ENCODE measurements at places on chromosomes 2 and 18.

DNA sequence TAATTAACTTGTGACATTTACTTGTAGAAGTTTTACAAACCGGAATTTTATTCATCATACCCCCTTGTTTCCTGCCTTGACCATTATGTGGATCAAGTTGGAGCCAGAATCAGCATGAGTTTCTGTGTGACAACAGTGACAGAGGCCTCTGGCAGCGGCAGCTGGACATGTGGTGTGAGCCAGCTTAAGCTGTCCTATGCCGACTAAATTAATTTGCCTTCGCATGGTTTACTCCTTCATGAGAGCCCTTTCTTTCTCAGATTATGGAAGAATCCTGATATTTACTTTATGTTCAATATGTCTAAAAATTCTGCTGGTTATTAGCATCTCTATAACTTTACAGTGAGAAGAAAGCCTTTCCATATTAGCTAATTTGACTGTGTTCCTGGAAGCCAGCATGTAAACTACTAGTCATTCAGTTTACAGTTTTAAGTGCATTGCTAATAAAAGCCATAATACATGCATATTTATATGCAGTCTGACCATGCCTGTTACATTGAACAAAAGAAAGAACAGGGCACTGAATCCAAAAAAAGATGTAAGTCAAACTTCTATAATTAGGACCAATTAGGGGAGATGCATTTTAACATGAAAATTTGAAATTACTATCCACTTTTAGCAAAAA lies 495.8 kb upstream of the ACVR2A start:
- peak; percentile 52 for DNase-seq

- peak; percentile 28 for DNase-seq
Observed at GRCh38 chr18:46393230-46393629, 263.8 kb downstream of the LOXHD1 start.

DNA sequence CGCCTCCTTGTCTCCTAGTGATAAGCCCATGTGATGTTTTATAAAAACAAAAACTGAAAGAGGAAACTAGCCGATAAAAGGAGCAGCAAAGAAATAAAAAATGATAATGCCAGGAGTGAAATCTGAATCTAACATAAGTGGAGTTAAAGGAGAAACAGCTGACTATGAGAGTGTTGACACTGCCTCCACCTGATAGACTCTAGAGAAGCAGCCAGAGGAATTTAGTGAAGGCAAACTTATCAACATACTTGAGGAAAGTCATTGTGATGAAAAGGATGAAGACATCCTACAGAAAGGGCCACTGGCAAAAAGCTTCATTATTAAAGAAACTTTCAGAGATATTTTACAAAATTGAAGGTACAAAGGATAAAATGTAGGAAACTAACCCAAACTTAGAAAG lies 1.9 kb downstream of the M1AP start:
- no peak for DNase-seq

DNA sequence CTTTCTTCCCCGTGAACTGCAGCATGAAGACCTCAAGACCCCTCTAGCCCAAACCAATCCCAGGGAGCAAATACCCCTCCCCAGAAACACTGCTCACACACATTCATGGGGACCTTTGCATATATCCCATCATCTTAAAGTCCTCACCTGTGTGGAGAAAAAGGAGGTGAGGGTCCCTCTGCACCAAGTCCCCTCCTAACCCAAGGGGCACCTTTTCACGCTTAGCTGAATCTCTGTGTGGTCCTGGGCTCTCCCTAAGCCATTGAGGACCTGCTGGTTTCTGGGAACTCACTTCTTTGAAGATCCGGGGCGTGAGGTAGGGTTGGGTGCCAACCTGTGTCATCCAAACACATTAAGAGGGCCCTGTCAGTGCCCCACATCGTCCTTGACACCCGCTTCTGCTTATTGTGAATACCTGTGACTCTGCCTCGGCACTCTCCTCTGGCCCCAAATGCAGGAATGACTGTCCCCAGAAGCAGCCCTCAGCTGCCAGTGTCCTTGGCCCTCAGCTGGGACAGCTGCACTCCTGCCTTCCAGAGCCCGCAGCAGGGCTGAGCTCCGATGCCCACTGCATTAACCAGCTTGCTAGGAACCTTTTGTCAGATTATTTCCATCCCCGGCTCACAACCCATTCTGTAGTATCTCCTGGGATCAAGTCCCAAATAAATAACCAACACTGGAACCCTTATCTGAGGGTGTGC lies 41.3 kb upstream of the ITM2C start:
- DNase-seq, result no peak

- no peak for DNase-seq
Observed at GRCh38 chr2:95071856-95072255, 46.3 kb downstream of the MAL start.

DNA sequence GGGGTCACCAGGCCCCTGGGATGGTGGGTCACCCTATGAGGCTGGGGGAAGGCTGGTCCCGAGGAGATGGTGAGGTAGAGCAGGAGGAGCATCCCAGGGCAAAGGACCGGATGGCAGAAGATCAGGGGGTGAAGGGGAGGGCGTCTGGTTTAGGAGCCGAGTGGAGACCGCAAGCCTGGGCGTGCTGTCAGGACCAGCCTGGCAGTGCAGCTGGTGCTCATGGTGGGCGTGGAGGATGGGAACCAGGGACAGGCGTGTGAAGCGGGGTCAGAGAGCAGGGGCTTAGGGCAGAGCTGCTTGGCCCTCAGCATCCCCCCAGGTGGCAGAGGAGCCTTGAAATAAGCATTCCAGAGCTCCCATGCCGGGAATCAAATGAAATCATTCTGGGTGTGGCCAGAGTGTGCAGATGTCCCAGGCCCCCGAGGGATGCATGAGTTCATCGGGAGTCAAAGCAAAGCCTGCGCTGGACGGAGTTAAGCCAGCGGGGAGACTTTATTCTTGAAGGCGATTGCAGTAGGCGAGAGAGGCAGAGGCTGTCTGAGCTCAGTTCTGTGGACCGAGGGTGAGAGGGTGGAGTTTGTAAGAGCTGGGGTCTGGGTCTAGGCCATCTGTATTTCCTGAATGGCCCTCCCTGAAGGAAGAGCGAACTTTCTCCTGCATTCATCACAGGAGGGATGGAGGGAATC lies 33.1 kb upstream of the MBP start:
- DNase-seq, result no peak

DNA sequence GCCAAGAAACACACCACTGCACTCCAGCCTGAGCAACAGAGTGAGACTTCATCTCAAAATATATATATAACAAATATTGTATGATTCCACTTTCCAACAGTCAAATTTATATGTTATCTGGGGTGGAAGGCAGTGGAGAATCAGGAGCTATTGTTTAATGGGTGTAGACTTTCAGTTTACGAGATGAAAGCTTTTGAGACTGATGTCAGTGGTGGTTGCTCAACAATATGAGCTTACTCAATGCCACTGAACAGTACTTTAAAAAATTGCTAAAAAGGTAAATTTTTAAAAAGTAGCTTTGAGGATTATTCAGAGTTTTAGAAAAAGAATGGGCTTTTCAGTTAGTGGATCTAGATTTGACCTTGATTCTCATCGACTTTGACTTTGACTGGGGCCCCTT lies 105.9 kb upstream of the ST6GAL2 start:
- DNase-seq, result no peak

DNA sequence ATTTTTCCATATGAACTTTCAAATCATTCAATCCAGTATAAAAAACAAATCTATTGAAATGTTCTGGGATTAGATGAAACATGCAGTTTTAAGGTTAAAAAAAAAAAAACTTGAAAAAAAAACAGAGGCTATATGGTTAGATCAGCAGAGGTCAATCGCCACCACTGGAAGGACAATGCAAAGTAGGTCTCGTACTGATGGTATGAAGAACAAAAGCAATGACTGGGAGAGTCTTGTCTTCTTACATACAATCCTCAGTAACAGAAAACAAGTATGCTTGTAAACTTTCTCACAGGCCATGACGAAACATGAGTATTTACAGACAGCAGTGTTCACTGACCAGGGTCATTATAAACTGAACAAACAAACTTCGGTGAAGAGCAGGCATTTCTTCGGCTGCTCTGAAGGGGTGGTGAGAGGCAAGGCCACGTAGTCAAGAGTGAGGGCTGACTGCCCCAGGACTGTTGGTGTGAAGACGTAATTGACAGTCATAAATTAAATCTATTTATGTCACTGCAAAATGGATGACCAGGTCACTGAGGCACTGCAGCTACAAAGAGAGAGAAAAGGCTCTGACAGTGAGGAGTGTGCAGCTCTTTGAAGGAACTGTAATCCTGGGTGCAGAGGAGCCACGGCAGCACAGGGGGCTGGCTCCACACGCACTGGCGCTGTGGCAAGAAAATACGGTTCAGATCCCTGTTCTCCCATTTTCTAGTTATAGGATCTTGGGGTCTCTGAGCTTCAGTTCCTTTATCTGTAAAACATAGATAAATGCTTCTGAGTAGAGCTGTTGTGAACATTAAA lies 60.0 kb downstream of the NXPH2 start:
- DNase-seq, result no peak

- no peak for DNase-seq
Observed at GRCh38 chr2:214450118-214450894, 39.5 kb downstream of the VWC2L start.

- no peak for DNase-seq
Observed at GRCh38 chr2:100283724-100284501, 38.4 kb downstream of the LONRF2 start.

DNA sequence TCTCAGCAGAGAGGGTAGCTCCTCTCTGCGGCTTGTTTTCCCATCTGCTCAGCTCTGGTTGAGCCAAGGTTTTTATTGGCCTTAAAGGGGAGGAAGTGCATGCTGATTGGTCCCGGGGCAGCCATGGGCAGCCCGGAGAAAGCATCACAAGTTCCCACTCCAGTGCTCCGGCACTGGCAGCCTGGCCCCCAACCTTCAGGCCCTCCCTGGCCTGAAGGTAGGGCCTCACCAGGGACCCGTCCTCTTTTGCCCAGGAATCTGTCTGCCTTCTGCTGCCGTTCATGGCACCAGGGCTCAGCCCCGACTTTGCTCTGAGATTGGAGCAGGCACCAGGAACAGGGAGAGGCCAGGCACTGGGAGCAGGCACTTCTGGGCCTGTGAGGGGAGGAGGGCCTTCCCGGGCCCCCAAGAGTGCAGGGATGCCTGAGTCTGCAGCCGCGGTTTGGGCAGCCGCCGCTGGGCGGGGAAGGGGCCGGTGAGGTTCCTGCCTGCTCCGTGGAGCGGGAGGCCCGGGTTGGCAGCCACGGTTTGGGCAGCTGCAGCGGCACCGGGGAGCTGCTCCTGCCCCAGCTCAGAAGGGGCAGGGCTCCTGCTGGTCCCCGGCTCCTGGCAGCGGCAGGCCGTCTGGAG lies 17.5 kb upstream of the ILKAP start:
- DNase-seq, result no peak

DNA sequence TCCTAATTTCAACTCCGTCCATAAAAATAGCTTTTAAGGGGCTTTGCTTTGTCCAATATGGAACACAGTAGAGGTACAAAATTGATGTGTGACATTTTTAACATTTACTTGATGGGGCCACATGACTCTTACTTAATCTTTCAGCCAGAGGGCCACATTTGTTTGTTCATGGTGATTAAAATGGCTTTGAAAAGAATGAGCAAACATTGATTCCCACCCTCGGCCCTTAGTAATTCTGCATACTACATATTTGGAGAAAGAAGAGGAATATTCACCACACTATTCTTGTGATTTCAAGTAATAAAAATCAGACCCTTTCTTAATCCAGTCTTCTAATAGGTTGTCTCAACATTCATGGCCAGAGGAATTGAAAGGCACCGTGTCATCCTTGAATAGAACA lies 17.5 kb downstream of the ARPC2 start:
- no peak for DNase-seq

DNA sequence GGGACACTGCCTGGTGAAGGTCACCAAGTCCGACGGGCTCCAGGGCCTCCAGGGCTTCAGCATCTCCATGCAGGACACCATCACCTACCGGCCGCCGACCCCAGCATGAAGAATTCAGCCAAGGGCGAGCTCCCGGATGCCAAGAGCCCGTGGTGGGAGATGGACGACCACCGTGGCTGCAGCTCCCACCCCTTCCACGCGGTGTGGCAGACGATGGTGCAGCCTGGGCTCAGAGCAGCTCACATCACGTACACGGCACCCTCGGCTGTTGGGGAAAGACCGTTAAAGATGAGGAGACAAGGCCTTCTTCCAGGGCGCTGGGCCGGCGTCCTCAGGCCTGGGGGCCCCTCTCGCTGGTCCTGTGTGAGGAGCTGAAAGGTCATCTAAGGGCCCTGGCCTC lies 31.2 kb upstream of the ADNP2 start:
- no peak for DNase-seq

GRCh38 chr2:156562124-156562523 lies 125.9 kb downstream of the GPD2 start:
- peak; percentile 71 for DNase-seq

GRCh38 chr18:48590678-48591077 lies 51.8 kb downstream of the CTIF start:
- DNase-seq, result peak; percentile 100

DNA sequence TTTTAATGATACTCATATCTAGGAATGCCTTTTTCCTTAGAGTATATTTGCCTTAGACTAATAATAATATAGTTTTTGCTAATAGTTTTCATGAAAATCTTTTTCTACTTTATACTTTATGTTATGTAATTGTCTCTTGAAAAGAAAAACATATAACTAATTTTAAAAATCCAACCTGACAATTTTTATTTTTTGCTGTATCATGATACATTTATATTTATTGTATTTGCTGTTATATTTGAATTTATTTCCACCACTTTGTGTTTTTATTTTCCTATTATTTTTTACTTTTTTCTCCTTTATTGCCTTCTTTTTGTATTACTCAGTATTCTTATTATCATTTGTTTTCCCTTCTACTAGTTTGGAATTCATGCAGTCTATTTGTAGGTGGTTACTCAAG lies 85.4 kb downstream of the MBD5 start:
- no peak for DNase-seq

DNA sequence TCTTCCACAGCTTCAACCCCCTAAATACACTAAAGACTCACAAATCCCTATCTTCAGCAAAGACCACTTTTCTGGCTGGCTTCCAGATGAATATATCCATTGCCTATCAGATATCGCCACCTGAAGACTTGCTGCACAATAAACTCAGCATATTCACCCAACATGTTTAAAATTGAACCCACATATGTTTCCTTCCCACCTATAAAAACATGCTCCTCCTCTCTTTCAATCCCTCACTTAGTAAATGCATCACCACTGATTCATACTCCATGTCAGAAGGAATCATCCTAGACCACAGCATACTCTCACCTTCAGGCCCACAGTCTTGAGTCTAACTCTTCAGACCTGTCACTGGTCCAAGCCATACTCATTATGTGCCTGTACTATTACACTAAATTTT lies 5.3 kb downstream of the SPC25 start:
- DNase-seq, result no peak

DNA sequence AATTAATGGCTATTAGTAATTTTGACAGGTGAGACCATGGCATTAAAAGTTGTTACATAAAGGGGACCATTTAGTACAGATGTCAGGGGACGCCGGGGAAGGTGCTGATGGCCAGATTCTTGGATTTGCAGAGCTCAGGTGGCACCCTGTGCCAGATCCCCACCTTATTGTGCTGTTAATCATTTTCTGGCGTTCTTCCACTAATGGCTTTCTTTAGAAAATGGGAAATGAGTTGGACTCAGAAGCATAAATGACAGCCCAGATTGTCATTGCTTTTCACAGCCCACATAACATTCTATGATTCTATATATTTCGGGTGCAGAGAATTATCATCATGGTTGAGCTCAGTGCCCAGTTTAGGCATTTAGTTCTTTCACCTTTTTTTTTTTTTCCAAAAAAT lies 257.2 kb upstream of the TCF4 start:
- peak; percentile 88 for DNase-seq
